Left colon (tissue), 2 donors: ENCODE measurements at places on chromosomes 16 and 17. TPM values are rescaled to one million over a fixed set of nuclear protein-coding genes. Genes with fewer than 3 reads are reported as not detected.

DNA sequence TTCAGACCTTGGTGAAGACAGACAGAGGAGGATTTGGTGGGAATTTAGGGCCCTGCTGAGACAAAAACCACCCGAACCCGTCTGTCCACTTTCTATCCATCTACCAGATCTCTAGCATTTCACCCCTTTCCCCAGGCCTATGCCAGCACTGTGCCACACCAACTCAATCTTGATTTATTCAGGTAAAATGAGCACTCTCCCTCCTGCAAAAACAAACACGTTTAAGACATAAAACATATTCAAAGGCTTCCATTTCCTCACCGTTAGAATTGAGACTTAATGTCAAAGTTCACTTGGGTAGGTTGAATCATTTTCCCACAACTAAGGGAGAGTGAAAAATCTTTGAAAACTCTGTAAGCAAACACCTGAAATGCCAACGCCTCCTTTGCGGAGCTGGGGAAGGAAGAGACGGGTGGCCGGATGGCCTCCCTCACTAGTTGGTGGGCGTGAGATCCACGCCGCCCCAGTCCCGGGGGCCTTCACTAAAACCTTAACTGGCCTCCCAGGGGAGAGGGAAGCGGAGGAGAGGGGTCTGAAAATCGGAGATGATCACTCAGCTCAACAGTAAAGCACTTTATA is 862 bp downstream of the DCAKD start:
- DNase-seq: no peak

DNA sequence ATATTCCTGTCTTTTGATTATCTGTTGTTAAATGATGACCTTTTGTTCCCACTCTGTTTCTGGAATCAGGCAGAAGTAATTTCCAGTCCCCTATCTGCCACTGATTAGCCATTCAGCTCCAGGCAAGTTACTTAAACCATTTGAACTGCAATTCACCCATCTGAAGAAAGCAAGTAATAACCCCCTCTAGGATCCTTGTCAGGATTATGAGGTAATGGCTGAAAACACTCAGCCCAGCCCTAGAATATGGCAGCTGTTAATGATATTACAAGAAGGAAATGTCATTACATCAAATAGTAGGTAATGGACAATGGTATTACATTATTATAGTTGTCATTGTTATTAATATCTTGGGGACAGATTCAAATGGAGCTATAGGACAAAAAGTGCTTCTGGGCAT is 16.0 kb upstream of the SLC47A1 start:
- DNase-seq: no peak

GRCh38 chr16:88680554-88681083 is 5.7 kb downstream of the SNAI3 start:
- no peak for DNase-seq

GRCh38 chr16:52863000-52863399 is 189.7 kb downstream of the CHD9NB start:
- no peak for DNase-seq

DNA sequence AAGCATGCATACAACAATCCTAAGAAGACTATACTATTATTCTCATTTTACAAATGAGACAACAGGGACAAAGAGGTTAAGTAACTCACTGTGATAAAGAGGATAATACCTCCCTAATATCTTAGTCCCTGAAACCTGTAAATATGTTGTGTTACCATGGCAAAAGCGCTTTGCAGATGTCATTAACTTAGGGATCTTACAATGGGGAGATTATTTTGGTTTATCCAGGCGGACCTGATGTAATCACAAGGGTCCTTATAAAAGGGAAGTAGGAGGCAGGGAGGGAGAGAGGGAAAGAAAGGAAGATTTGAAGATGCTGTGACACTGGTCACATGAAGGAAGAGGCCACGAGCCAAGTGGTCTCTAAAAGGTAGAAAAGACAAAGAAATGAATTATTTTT is 164.7 kb downstream of the CNTNAP4 start:
- DNase-seq: no peak

MT4 gene
- not detected for total RNA-seq

GRCh38 chr16:67164599-67165061 is at the start of gene HSF4:
Gene HSF4 (plus strand): TSS chr16:67164745. CDS start chr16:67164812, 67 bp downstream.
- peak; percentile 75 for DNase-seq

- DNase-seq: no peak
Observed at GRCh38 chr16:87628246-87628923, 26.1 kb downstream of the JPH3 start.

DNA sequence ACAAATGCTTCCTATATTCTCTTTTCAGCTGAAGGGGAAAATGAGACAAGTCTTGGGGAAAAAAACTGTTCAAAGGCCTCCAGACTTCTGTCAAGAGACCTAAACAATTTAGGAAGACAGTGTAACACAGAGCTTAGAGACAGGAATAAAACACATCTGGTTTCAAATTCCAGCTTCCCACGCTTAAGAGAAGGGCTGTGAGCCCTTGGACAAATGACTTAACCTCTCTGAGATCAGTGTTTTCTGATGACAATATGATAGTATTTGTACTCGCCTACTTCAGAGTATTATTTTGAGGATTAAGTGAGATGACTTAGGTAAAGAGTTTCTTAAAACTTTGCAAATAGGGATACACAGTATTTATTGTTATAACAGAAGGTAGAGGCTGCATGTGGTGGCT is 29.5 kb downstream of the SMURF2 start:
- DNase-seq: no peak

DNA sequence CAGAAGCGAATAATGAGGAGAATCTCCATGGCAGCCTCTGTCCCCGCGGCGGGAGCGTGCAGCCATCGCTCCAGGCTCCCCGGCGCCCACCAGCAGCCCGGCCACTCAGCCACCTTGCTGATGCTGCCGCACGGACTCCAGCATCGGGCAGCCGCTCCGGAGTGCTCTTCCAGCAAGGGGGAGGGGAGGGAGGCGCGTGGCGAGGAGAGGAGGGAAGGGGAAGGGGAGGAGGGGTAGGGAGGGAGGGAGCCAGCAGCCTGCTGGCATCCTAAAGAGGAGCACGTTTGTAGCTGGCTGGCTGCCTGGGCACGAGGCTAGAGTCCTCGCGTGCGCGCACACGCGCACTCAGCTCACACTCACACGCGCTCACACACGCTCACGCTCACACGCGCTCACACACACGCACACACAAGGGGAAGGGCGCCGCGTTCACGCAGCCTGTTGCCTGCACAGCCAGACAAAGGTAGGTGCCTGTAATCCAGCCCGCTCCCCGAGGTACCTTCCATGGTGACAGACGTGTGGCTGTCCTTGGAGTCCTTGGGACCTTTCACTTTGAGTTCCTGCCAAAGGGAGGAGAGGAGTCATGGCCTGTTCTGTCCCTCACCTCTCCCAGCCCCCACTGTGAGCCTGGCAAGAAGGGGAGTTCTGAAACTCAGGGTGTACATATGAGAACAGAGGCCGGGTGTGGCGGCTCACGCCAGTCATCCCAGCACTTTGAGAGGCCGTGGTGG is 82.1 kb downstream of the TIMM22 start:
- no peak for DNase-seq

DNA sequence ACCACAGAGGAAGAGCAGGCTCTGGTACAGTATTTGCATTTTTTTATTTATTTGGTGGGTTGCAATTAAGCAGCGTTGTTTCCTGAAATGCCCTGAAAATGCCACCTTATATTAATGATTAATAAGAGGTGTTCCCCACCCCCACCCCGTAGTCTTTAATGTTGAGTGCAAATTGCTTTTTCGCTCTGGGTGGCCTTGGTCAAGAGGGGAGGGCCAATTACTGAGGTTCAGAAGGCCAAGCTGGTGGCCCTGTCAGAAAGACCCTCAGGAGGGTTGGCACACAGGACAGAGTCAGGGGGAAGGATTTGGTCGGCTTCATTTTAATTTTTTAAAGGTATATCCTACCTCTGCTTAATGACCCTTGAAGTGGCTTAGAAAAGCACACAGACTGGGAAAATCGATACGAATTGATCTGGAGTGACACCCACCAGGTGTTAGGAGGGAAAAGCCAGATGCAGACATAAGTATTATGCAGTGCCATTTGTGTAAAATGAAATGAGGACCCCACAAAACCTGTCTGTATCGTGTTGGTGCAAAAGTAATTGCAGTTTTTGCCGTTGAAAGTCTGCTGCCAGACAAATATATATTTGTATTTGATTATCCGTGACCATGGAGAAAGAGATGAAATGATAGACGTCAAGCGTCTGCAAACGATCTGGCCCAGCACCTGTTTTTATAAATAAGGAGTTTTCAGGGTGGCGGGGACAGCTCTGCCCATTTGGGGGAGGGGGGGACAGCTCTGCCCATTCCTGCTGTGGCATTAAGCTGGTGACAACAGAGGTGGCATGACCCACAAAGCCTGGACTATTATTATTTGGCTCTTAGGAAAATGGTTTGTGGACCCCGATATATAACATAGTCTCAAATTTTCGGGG is 143.8 kb upstream of the PLCG2 start:
- DNase-seq: no peak

DNA sequence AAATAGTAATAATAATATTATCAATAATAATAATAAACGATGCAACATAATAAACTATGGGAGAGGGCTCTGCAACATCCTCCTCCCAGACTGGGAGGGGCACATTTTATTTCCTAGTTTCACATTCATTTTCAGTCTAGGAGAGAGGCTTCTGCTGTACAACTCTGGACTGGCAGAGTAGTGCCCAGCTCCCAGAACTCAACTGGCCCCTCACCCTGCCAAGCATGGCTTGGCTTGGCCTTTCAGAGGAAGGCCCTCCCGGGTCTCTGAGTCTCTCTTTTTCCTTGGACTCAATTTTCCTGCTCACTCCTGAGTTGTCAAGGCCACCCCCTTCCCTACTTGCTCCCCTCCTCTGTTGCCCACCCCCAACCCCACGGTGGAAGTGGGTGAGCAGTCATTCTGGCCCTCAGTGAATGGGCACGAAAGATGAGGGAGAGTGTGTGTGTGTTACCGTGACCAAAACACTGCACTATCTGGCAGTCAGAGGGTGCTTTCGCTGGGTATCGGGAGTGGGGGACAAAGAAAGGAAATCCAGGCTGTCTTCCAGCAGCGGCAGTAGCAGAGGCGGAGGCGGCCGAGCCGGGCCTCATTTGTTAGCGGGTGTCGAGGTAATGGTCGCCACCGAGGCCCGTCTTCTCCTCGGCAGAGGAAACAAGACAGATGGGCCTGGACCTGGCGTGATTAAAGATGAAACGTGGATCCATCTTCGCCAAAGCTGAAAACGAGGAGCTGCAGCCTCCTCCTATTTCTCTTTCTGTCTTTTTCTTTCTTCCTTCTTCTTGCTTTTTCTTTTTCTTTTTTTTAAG is 2.3 kb downstream of the HOXB4 start:
- DNase-seq: no peak

TEKT1 gene
- not detected for total RNA-seq

GRCh38 chr16:72974142-72974769 is 73.7 kb downstream of the ZFHX3 start:
- DNase-seq: no peak

KRT33A gene
- not detected for total RNA-seq

LRRC36 gene
- 0.34 TPM for total RNA-seq

- DNase-seq: peak; percentile 14
Observed at GRCh38 chr17:80109713-80110446, 8.5 kb downstream of the GAA start.

DNA sequence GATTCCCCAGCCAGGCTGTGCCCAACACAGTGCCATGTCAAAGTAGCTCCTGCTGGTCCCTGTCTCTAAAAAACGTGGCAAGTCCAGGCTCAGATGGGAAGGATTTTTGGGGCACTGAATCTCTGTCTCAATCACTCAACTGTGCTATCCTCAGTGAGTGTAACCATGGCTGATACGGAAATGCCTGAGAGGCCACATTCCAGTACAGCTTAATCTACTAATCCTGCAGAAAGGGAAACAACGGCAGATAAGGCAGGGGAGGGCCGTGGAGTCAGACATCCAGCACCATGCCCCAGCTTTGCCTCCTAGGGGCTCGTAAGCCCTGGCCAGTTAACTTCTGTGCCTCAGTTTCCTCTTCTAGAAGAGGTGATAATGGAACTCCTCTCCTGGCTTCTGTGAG is 251.7 kb downstream of the CPPED1 start:
- no peak for DNase-seq

DNA sequence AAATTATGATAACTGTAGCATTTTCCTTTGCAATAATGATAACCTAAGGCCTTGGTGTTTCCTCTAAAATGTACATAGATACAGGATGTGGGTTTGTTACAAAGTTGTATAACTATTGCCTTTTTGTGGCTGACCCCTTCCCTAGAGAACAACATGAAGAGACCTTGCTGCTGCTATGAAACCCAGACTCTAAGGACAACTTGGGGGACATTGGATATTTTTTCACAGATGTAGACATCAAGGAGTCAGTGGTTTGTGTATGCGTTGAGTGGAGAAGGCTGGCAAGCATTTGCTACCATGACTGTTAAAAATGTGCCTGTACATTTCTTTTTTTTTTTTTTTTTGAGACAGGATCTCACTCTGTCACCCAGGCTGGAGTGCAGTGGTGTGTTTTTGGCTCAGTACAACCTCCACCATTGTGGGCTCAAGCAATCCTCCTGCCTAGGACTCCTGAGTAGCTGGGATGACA is 12.3 kb downstream of the HMOX2 start:
- no peak for DNase-seq

DNA sequence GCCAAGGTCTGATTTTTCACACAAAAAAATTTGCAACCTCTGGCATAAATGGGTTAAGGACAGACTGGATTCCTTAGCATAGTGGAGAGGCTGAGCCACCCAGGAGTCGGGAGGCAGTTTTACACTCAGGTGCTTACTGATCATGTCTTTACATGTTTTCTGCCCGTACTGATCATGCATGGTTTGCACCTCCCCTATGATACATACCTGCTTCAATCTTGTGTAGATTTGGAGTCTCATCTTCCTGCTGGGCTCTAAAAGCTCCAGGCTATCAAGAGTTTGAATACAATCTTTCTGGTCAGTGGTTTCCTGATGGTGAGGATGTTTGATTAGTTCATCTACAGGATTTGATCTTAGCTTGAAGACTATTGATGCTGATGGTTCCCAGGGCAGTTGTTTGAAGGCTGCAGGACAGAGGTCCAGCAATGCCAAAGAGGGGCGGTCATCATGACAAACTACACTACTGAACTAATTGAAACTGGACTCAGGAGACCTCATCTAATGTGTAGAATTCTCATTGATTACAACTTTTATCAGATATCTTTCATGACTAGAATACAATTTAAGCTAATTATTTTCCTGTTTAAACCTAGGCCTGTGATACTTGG is 6.9 kb downstream of the C1QBP start:
- no peak for DNase-seq

FOXC2 gene
- total RNA-seq: 0.34 TPM

CORO1A gene
- total RNA-seq: 24.5 TPM

ZSCAN10 gene
- not detected for total RNA-seq

OTOA gene
- total RNA-seq: 0.11 TPM

DNA sequence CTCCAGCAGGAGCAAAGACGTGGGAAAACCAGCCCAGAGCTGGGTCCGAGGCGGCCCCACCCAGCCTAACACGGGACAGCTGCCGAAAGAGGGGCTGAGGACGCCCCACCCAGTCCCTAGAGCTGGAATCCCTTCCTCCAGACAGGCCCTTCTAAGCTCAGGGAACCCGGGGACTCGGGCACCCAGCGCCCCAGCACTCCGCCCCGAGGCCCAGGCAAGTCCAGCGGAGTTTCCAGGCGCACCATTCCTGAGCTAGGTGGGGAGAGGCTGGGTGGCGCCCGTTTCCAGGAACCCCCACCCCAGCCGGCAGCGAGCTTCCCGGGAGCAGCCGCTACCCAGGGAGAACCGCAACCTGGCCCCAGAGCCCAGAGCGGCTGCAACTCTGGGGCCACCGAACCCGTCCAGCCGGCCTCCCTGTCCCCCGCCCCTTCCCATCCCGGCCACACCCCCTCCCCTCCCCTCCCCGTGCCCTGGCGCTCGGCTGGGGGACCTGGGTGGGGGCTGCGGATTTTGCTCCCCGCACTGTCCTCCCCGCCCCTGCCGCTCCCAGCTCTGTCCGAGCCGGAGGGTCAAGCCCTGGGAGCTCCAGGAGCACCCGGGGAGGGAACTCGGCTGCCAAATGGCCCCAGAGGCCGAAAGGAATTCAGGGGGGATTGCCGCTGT is 536 bp downstream of the TMC6 start:
- DNase-seq: no peak
